Stimulated activated CD4-positive, alpha-beta T cell treated with anti-CD3 and anti-CD28 coated beads, Interleukin-4, amount 100 ng/mL, for 1 hour (primary cell): ENCODE measurements at places on chromosomes 12 and 14.

- no peak for DNase-seq
Measured at GRCh38 chr12:42385326-42385841, 59.4 kb downstream of the PPHLN1 start.

DNA sequence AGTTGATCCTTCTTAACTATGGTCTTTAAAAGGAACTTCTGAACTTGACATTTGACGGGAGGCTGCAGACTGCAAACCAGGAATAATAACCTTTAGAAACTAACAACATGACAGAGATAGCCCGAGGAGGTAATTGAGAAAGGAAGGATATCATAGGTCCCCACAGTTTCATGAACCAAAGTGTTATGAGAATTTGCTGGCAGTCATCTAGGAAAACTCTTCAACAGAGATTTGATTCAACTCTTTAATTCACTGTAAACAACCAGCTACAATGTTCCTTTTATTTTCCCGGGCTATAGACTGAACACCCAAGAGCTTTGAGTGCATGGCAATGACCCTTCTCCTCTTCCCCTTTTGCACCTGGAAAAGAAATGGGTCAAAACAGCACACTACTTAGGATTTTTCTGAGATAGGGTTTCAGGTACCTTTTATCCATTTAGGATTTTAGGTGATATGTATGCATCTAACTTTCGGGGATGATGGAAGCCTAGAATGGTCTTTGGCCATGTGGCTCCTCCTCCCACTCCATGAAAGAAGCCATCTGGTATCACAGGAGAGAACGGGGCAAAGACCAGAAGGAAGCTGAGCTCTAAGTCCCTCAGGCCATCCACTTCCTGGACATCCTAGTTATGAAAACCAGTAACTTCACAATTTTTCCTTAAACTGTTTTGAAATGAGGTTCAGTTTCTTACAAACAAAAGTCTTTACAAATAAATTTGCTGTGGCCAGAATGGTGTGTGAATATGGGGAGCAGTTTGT is 23.0 kb downstream of the GLT8D2 start:
- DNase-seq: no peak

DNA sequence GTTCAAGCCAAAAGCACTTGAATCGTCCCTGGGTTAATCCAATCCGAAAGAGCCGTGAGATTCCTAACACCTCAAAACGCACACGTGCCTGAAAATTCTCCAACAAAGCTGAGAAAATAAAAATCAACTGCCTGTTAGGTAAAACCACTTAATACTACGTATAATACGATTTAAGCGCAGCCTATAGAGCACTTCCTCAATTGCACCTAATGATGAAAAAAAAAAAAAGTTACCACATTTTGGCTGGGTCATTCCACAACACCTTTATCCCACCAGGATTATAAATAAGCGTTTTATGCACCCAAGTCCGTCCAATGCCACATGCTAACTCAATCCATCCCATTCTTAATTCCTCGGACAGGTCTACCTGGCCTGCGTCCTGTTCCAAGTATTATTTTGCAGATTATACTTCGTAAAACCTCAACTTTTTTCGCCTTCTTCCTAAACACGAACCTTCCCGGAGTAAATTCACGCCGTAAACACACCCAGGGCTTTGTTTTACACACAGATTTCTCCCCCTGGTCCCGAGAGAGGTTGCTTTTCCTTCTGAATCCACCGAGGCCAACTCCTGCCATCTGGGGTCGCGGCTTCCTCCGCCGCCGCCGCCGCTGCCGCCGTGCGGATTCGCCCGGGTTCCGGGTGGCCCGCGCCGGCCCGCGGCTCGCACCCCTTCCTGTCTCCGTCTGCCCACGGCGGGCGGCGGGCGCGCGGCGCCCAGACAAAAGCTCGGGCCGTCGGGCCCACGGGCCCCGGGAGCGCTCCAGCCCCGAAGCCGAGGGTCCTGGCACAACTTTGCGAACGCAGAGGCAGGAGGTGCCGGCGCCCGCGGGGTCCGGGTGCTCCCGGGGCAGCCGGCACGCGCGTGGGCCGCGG is 66.2 kb downstream of the RNF34 start:
- DNase-seq: peak; percentile 48

DNA sequence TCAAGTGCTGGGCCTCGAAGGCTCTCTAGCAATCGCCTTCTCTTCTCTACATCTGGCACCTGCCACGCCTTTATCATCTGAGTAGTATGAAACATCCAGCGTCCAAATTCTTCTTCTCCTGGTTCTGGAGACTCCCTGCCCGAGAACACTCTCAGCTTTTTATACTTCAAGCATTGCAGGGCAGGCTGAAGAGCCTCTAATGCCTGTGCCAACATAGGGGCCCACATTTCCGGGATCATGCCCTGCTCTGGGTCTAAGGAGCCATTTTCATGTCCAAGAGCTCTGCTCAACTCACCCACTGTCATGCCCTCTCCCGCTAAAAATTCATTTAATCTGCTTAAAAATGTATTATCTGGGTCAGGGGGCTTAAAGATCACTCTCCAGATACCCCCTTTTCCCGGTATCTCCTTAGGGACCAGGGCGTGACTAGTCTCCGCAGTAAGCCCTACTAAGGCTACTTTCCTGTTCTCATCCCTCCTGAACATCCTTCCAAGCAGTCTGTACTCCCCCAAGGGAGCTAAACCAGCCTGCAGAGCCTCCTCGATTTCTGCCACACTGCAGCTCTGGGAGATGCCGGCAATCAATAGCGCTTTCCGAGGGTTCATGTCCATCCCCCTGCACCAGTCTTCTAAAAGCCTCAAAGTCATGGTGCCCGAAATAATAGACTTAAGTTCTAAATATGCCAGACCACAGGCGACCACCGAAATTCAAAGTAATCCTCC is 940 bp downstream of the MOAP1 start:
- no peak for DNase-seq

DNA sequence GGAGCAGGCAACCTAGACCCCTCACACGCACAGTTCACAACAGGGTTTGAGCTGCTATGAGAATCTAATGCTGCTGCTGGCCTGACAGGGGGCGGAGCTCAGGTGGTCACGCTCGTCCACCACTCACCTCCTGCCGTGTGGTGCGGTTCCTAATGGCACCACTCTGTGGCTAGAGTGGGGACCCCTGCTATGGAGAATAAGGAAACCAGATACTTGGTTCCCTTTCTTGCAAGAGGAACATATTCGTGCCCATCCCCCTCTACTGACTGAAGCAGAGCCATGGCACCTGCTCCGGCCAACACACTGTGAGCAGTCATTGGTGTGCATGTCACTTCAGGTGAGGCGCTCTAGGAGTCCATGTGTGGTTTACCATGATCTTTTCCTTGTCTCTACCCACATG is 30.4 kb upstream of the RIMBP2 start:
- no peak for DNase-seq

GRCh38 chr14:84144166-84144565 is 1385.8 kb upstream of the FLRT2 start:
- no peak for DNase-seq

- DNase-seq: no peak
Measured at GRCh38 chr12:45669093-45669492, 60.4 kb upstream of the ARID2 start.

DNA sequence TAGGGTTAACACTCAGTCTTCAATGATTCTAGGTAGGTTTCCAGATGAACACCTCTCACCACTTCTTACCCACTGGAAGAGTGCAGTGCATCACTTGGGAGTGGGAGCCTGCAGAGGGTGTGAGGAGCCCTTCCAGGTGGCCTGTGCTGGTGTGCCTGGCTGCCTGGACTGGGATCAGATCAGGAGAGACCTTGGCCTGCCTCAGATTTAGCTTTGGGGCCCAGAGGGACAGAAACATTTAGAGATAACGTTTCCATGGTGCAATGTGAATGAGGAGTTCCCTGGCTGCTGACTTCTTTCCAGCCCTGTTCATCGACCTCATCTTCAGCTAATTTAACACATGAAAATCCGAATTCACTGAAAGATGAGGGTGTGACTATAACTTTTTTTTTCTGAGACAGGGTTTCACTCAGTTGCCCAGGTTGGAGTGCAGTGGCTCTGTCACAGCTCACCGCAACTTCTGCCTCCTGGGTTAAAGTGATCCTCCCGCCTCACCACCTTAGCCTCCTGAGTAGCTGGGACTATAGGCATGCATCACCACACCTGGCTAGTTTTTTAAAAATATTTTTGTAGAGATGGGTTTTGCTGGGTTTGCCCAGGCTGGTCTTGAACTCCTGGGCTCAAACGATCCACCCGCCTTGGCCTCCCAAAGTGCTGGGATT is 53.6 kb downstream of the SUSD6 start:
- no peak for DNase-seq

DNA sequence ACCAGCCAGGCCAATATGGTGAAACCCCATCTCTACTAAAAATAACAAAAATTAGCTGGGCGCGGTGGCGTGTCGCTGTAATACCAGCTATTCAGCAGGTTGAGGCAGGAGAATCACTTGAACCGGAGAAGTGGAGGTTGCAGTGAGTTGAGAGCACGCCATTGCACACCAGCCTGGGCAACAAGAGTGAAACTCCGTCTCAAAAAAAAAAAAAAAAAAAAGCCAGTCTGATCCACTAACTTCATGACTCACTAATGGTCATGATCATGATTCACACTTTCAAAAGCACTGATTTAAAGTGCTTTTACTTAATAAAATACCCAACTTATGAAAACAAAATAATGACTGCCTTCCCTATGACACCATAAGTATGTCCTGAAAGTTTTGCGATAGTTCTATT is 38.4 kb upstream of the CPM start:
- no peak for DNase-seq

DNA sequence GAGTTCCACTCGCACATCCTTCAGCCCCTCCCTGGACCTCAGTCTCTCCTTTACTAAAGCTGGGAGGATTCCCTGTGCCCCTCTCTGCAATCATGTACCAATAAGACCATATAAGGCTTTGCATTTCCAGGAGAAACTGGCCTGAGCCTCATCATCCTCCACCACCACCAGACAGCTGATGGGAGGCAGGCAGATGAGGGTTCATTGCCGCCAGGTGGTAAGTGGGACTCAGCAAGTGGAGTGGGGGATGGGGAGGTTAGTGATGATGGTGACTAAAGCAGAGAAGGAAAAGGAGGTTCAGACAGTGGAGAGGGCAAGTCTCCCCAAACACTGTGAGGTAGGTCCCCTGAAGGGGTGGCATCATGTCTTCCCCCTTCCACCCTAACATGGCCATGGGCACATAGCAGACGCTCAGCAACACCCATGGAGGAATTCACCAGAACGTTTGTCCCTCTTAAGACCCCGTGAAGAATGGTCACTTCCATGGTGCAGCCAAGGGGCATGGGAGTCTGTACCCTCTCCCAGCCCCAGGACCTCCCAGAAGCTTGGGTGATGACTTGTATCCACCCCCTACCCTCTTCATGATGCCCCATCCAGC is 4.5 kb upstream of the TNFRSF1A start:
- no peak for DNase-seq

DNA sequence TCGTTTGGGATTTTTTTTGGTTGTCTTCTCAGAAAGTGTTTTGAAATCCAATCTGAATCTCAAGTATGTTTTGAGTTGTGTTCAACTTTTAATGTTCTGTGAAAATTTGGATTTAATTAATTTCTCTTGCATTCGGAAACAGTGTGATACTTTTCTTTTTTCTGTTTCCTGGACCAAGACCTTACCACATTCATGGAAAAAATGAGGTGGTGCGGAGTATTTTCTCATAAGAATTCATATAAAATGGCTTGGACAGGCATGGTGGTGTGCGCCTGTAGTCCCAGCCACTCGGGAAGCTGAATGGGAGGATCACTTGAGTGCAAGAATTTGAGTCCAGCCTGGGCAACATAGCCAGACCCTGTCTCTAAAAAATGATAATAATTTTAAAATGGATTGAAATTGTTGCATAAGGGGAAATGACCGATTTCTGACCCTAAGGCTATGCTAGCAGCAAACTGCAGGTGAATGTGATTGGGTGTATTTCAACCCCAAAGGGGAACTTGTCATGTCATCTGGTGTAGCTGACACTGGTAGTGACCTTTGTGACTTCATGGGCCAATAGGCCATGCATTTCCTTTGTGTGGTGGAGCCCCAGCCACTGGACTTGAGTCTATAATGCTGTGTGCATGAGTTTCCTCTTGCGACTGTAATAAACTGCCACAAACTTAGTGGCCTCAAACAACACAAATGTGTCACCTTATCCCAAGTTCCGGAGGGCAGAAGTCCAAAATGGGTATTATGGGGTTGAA is 123.5 kb upstream of the RFLNA start:
- no peak for DNase-seq

GRCh38 chr14:73250781-73251500 is 13.6 kb downstream of the PAPLN start:
- no peak for DNase-seq

GRCh38 chr12:23753628-23754365 is 195.7 kb downstream of the SOX5 start:
- no peak for DNase-seq

GRCh38 chr12:57844709-57845477 is 1.6 kb downstream of the CTDSP2 start:
- peak; percentile 45 for DNase-seq

- DNase-seq: no peak
Measured at GRCh38 chr14:54651649-54652048, 84.7 kb downstream of the SAMD4A start.

DNA sequence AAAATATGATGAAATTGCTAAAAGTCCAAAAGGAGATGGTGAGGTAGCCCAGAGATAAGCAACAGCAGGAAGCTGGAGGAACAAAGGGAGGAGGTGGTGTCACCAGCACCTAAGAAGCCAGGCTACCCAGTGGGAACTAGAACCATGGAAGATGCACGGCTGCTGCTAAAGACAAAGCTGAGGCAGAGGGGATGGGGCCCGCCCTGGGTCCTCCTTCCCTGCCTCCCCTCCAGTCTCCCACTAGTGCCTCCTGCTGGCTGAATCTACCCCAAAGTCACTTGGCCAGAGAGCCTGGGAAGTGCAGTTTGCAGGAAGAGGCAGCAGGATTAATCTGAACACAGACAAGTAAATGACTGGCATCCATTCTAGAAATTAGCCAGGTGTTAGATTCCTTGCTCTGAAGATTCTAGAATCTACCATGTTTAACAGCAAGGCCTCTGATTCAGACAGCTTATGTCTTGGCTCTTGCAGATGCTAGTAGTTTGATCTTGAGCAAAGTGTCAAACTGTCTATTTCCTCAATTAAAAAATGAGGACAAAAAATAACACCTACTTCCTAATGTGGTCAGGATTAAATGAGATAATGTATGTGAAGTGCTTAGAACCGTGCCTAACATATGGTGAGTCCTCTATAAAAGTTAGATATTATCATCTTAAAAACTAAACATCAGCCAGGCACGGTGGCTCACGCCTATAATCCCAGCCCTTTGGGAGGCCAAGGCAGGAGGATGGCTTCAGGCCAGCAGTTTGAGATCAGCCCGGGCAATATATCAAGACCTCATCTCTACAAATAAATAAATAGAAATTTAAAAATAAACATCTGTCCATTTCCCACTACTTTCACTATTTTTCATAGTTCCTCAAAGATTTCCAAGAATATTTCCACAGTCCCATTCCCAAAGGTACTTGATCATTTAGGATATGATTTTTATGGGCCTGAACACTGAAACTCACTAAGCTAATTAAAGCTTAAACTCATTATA is 5.8 kb upstream of the LRP10 start:
- DNase-seq: no peak

GRCh38 chr14:59870277-59871165 is at the start of gene RTN1:
TSS of gene RTN1 (minus strand) at chr14:59870776. CDS start at chr14:59870630, 146 bp downstream.
- peak; percentile 11 for DNase-seq

- DNase-seq: no peak
Measured at GRCh38 chr14:99784508-99784907, 8.7 kb upstream of the EML1 start.

- DNase-seq: no peak
Measured at GRCh38 chr14:62118461-62118860, 356.2 kb downstream of the SNAPC1 start.
